ENCODE measurements at places on chromosomes 4 and X.
A peak's percentile ranks its signal among the peaks of the same experiment; 100 is the strongest.

DNA sequence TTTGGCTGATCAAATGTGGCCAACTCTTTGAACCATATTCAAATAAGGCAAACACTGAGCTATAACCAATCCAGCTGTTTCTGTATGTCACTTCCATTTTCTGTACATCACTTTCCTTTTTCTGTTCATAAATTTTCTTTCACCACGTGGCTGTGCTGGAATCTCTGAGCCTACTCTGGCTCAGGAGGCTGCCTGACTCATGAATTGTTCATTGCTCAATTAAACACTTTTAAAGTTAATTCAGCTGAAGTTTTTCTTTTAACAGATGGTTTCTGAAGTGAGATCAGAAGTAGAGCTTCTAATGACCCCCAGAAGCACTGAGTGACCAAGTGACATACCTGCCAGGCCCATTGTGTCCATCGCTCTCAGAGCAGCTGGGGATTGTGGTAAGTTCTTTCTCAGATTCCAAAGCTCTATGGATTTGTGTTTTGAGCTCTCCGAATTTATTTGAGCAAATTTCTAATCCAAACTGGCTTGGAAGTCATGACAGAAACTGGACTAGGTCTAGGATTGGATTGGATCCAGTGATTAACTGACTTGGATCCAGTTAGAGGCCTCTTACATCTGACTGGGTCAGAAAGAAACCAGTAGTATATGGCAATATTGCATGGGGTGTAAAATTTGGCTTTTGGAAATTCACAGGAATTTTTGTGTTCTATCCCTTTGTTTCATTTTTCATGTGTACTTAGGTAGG, 121.2 kb upstream of the BANK1 start:
- no peak for DNase-seq

GRCh38 chrX:24117258-24117657, 32.3 kb upstream of the ZFX start:
- DNase-seq: peak; percentile 0

- DNase-seq: no peak
These were observed 147.7 kb upstream of the GYPA start for GRCh38 chr4:144288011-144288903.

DNA sequence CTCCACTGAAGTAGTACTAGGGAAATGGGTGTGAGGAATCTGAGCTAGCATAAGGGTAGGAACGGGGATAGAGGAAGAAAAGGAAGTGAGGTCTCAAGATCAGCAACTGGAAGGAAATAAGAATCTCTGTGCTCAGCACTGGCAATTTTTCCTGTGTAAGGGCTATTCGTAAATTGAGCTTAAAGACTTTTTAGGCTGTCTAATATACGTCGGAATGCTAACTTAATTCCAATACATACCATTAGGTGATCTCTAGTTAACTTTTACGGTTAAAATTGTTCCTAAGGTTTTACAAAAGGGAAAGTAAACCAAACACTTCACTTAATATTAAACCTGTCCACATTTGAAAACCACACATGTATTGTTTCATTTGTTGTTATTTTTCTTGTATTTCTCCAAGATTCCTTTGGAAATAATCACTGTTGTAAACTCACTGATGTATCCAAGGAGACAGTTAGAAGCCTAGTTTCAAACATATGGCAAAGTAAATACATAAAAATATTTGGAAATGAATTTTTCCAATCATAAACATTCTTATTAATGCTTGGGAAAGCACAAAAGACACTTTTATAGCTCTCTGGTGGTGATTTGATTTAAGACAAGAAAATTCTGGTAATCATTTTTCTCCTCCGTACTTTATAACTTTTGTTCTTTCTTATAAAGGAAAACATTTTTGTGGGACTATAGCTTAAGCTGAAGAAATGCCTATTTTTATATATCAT, 28.1 kb upstream of the HPGDS start:
- DNase-seq: no peak

- no peak for DNase-seq
These were observed 538.6 kb downstream of the TRAM1L1 start for GRCh38 chr4:116546759-116547158.

DNA sequence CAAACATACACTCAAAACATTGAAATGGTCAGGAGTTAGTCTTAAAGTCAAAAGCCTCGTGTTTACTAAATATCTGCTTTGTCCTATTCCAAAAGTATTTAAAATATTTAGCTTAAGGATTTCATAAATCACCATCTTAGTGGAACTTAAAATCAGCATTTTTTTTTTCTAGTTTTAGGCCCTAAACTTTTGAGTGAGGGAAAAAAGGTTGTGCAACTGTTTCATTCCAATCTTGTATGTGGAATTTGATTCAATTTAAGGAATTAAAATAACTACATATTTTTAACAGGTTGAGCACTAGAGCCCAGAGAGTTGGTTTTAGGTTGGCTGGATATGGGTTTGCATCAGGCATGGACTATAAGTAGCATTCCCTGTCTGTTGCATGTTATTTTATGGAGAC, 35.7 kb upstream of the ANK2 start:
- no peak for DNase-seq

DNA sequence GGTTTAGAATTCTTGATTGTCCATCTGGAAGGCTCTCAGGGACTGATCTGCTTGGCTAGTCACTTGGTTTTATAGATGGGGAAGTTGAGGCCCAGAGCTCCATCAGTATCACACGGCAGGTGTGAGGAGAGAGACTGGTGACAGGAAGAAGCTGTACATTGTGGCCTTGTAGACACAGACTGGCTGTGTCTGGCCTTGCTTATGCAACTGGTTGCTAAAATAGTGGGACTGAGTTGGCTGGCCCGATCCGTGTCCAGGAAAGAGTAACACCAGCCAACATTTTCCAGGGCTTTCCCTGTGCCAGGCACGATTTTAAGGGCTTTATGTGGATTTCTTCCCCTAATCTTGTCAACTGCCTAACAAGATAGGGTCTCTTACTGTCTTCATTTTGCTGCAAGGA, 2.8 kb downstream of the TBC1D14 start:
- DNase-seq: no peak

- peak; percentile 3 for DNase-seq
These were observed 2.8 kb upstream of the CLCN5 start for GRCh38 chrX:49919617-49920016.

DNA sequence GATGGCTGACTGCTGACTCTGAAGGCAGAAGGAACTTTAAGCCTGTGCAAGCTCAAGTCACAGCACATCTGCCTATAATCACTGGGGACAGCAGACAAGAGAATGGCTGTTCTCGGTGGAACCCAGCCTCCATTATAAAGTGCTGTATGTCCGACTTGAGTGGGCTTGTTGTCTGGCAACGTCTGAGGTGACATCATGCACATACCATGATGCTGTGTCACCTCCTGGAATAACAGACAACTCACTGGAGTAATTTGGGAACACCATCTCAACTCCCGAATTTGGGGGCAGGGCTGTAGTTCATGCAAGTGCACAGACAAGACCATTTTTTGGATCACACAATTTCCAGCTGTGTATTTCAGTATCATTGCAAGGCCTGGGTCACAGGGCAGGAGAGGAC, 59.8 kb upstream of the GPM6B start:
- no peak for DNase-seq

GRCh38 chr4:109149836-109150235, 152.6 kb downstream of the COL25A1 start:
- no peak for DNase-seq

- DNase-seq: no peak
These were observed 1047.4 kb upstream of the PABPC4L start for GRCh38 chr4:135249024-135249423.

DNA sequence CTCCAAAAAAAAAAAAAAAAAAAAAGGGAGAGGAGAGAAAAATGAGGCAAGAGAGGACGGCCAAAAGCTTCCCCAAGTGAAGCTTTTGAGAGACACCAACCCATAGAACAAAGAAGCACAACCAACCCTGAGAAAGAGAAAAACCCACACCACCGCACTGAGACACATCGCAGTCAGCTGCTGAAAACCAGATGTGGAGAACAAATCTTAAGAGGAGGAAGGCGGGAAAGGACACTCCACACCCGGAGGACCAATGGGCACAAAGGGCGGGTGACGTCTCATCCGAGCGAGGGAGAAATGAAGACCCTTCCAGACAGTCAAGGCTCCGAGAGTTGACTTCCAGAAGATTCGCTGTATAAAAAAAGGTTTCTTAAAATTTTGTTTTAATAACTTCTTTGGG, 112.1 kb downstream of the AFAP1 start:
- DNase-seq: no peak

DNA sequence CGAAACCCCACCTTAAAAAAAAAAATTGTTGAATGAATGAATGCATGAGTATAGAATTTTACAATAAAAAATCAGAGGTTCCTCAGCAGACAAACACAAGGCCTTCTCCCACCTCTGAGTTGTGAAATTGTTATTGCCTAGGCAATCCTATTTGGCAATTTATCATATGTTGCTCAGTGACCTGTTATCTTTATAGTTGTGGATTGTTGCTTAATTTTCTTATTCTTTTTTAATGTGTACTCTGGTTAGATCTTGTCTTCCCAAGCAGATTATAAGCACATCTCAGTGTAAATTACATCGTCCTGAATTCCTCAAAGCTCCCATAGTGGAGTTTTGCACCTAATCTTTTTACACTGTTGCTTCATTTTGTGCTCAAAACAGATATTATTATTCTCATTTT, 71.9 kb downstream of the RBM47 start:
- DNase-seq: no peak

GRCh38 chrX:44039556-44039955, 66.4 kb upstream of the NDP start:
- DNase-seq: no peak

GRCh38 chr4:2274320-2275043, 12.6 kb upstream of the MXD4 start:
- no peak for DNase-seq

GRCh38 chrX:123949846-123950245, 11.7 kb upstream of the STAG2 start:
- DNase-seq: no peak
